Aorta (tissue), 5 donors: ENCODE measurements at places on chromosomes 2 and 18.

GRCh38 chr2:226040344-226040900, 640.9 kb downstream of the NYAP2 start:
- H3K36me3 ChIP-seq = no peaks in the 10 kb centered on the region
- no peak overlapping the region for H3K27ac ChIP-seq
- no peaks in the 10 kb centered on the region for H3K27me3 ChIP-seq
- H3K4me1 ChIP-seq = no peaks in the 10 kb centered on the region
- DNase-seq = no peak

GRCh38 chr2:106057206-106057605, 136.9 kb downstream of the UXS1 start:
- H3K36me3 ChIP-seq = no peaks in the 10 kb centered on the region
- H3K27ac ChIP-seq = no peak overlapping the region
- H3K4me3 ChIP-seq = no peak overlapping the region
- H3K27me3 ChIP-seq = no peaks in the 10 kb centered on the region
- DNase-seq = no peak

DNA sequence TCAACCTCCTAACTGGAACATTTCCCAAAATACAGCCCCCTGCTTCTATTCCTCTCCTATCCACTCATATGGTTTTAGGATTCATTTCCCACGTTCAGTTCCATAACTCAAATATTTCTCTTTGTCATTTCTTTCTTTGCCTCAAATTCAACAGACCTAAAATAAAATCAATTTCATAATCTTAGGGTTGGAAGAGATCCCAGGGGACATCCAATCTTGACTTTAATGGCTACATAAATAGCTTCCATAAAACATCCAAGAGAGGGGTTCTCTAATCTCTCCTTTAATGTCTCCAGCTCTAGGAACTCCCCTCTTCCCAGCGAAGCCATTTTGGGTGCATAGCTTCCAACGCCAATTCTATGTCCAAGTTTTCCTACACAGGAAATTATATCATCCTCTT, 33.8 kb downstream of the RBKS start:
- no peak overlapping the region for H3K27ac ChIP-seq
- H3K36me3 ChIP-seq = no peaks in the 10 kb centered on the region
- H3K4me1 ChIP-seq = no peaks in the 10 kb centered on the region

DNA sequence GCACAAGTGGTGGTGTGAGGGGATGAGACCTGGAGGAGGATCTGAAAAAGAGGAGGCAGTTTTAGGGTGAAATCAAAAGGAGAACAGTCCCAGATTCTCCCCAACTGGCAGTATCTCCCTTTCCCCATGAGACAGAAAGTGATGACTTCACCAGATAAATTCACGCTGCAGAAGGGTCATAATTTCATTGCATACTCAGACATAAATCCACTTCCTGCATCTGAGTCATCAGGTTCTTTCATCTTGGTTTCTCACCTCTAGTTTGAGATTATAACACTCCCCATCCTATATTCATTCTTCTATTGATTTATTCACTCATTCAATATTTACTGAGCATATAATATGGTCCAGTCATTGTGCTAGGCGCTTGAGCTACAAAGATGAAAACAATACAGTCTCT, 64.7 kb downstream of the CCDC148 start:
- H3K36me3 ChIP-seq = no peaks in the 10 kb centered on the region
- no peak overlapping the region for H3K27ac ChIP-seq
- no peaks in the 10 kb centered on the region for H3K4me1 ChIP-seq
- DNase-seq = no peak
- H3K4me3 ChIP-seq = no peak overlapping the region

DNA sequence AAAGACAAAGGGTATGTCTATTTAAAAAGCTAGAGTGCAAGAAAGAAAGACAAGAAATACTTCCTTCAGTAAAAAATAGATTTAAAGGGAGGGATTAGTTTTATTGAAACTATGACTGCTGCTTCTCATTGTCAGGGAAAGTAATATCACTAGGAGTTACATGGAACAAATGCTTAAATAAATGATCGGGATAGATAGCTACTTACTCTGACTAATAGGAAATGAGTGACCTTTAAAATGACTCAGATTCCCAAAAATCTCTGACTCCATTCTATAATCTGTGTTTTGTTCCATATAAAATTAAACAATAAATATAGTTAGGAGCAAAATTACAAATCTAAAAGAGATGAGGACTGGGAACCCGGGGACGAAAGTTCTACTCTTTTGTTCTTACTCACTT, 669.3 kb downstream of the NR4A2 start:
- no peaks in the 10 kb centered on the region for H3K36me3 ChIP-seq
- no peak for DNase-seq
- H3K4me1 ChIP-seq = no peaks in the 10 kb centered on the region
- no peak overlapping the region for H3K27ac ChIP-seq
- no peaks in the 10 kb centered on the region for H3K27me3 ChIP-seq
